ENCODE measurements at places on chromosomes 16 and 17. TPM values are rescaled to one million over a fixed set of nuclear protein-coding genes. Genes with fewer than 3 reads are reported as not detected.

- H3K4me1 ChIP-seq: peaks cover 20% of the 10 kb centered on the region
- H3K27ac ChIP-seq: peak overlapping the region; percentile 97
- DNase-seq: no peak
- no peaks in the 10 kb centered on the region for H3K27me3 ChIP-seq
- no peaks in the 10 kb centered on the region for H3K36me3 ChIP-seq
These were observed 2.0 kb downstream of the LUC7L3 start for GRCh38 chr17:50721194-50722010.

- H3K27me3 ChIP-seq: no peaks in the 10 kb centered on the region
- H3K4me1 ChIP-seq: peaks cover 12% of the 10 kb centered on the region
- DNase-seq: no peak
- H3K36me3 ChIP-seq: no peaks in the 10 kb centered on the region
- no peak overlapping the region for H3K27ac ChIP-seq
These were observed 18.4 kb downstream of the EFCAB5 start for GRCh38 chr17:29959658-29960337.

- H3K36me3 ChIP-seq: no peaks in the 10 kb centered on the region
- H3K27me3 ChIP-seq: peaks cover 6% of the 10 kb centered on the region
- peaks cover 3% of the 10 kb centered on the region for H3K4me1 ChIP-seq
- no peak overlapping the region for H3K4me3 ChIP-seq
- H3K27ac ChIP-seq: no peak overlapping the region
- no peak for DNase-seq
These were observed 8.2 kb downstream of the CIITA start for GRCh38 chr16:10885246-10885645.

DNA sequence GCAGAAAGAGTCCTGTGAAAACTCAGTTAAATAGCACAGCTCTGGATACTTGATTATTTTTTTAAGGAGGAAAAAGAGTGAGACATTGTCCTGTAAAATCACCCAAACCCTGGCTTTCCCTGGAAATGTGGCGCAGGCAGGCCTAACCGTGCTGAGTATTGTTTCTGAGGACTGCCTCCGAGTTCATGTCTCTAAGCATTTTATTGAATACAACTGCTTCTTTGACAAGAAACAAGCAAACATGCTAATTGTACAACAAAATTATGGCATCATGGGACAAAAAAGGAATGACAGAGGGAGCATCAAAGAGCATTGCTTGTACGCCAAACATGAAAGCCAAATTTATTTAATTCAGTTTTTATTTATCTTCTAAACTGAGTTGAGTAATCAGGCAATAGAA lies 64.5 kb upstream of the HSBP1 start:
- H3K4me1 ChIP-seq: no peaks in the 10 kb centered on the region
- H3K4me3 ChIP-seq: no peak overlapping the region
- H3K27ac ChIP-seq: no peak overlapping the region
- DNase-seq: no peak
- no peaks in the 10 kb centered on the region for H3K36me3 ChIP-seq

GRCh38 chr16:85300406-85300968 lies 188.2 kb upstream of the CIBAR2 start:
- H3K36me3 ChIP-seq: no peaks in the 10 kb centered on the region
- H3K4me1 ChIP-seq: no peaks in the 10 kb centered on the region
- no peak for DNase-seq
- no peak overlapping the region for H3K27ac ChIP-seq
- H3K27me3 ChIP-seq: no peaks in the 10 kb centered on the region

The CRISPLD2 gene
- polyA plus RNA-seq: 1.3 TPM
